ENCODE measurements at places on chromosomes 6 and 20.

DNA sequence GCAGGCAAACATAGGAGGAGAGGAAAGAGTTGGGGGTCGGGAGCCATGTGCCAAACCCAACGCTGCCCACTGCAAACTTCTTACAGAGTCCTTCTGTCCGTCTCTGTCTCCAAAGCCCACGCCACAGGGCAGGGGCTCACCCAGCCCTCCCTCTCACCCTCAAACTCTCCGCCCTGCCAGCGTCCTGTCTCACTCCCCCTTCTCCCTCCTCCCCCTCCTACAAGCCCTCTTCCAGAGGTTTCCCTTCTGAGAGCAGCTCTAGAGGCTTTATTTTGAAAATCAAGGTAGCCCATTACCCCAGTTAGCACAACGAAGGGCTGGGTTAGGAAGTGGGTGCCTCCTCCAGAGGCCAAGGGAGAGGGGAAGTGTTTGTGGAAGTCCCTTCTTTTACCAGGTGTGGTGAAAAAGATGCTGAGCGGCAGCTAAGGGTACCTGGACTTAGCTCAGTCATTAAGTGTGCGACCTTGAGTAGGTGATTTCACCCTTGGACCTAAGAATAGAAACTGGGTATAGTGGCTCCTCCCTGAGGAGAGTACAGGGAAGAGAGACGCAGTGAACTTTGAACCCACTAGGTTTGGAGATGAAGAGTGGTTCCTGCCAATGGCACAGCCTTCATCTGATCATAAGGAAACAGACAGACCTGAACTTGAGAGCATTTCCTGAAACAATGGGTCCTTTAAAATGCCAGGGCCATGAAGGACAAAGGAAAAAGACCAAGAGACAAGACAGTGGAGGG is 123.8 kb downstream of the BANF2 start:
- no peak for DNase-seq

DNA sequence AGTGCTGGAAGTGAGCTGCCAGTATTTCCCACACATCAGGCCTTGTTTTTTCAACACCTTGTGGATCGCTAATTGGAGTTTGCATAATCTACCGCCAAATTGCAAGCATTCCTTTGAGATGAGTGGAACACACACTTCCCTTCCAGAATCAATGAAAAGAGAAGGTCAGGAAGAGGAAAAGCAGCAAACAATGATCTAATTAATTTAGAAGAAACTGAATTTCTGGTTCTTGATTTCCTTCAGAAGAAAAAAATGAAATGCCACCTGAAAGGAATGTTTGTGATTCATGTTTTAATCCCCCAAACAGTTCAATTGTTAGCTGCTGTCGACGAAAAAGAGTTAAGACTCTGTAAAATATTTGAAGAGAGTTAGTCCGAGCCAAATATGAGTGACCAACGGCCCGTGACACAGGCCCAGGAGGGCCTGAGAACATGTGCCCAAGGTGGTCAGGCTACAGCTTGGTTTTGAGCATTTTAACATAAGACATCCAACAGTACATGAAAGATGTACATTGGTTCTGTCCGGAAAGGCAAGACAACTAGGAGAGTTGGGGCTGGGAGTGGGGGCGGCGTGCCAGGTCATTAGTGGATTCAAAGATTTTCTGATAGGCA is 182.3 kb downstream of the MTFR2 start:
- no peak for DNase-seq

DNA sequence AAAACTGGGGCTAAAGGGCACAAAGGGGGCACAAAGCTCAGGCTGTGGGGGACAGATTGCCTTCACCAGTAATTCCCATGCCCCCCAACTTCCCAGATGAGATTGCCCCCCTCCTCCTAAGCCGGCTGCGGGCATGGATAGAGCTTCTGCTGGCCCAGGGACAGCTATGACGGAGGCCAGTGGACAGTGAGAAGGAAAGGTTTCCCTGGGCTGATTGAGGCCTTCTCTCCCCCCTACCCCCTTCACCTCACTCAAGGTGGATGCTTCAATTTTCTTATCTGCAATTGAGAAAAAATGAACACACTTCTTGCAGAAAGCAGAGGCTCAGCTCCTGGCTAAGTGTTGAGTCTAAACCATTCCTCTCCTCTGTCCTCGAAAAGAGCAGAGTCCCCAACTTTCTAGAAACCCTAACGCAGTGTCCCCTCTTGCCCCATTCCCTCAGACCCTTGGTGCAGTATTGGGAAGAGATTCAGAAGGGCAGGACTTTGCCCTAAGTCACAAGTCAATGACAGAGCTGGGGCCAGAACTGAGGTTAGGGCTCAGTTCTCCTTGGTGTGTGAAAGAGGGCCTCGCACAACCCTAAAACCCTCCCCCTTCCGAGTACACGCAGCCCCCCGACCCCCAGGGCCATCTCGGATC is 808 bp downstream of the SDC4 start:
- no peak for DNase-seq

DNA sequence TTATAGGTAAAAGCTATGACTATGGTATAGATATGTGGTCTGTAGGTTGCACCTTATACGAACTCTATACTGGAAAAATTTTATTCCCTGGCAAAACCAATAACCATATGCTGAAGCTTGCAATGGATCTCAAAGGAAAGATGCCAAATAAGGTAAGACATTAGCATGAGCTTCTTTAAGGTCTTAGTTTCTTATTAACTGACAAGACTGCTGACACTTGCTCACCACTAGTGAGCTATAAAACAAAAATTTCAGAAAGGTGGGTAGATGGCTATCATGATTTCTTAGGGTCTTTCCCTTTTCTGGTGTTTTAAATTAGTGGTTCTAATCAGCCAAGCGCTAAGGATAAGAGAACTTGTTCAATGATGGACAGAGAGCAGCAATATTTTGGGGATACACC is 21.9 kb downstream of the FAM217A start:
- DNase-seq: no peak

DNA sequence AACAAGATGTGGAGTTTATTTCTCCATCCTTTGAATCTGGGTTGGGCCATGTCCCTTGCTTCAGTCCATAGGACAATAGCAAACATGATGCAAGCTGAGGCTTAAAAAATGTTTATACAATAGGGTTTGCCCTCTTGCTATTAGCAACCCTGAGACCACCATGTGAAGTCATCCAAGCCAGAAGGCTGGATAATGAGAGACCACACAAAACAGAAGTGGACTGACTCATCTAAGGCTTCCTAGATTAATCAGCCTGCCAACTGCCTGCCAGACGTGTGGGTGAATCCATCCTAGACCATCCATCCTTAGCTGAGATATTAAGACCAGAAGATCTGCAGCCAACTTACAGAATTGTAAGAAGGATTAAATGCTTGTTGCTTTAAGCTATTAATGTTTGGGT is 38.1 kb upstream of the ISM1 start:
- DNase-seq: no peak

DNA sequence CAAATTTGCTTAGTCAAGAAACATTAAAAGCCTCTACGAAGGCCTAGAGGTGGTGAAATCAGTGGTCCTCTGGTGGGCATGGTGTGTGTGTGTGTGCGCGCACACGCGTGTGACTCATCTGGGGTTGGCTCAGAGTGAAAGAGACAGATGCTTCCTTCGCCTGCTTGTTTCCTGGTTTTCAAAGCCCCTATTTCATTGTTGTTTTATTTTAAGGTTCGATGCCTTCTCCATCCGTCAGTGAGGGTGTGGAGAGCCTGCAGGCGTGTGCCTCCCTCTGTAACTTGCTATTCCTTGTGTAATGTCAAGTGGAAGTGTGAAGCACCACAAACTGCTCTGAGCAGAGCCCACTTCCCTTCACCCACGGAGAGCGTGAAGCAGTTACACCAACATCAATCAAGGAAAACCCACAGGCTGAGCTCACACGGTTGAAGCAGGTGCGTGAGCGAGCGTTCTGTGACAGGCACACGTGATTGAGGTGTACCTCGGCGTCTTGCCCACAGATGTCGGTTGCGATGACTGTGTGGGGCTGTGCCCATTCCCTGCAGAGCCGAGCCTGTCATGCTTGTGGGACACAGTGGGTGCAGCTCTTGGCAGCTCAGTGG is 233.9 kb downstream of the PRL start:
- DNase-seq: no peak

Data from NCI-H1105 (cell line).